Neuronal stem cell (in vitro differentiated cells): ENCODE measurements at places on chromosomes 3 and 15.

- no peak for DNase-seq
Observed at GRCh38 chr3:197135212-197135611, 105.6 kb upstream of the MELTF start.

GRCh38 chr3:43468133-43468532, 153.7 kb downstream of the ANO10 start:
- no peak for DNase-seq

DNA sequence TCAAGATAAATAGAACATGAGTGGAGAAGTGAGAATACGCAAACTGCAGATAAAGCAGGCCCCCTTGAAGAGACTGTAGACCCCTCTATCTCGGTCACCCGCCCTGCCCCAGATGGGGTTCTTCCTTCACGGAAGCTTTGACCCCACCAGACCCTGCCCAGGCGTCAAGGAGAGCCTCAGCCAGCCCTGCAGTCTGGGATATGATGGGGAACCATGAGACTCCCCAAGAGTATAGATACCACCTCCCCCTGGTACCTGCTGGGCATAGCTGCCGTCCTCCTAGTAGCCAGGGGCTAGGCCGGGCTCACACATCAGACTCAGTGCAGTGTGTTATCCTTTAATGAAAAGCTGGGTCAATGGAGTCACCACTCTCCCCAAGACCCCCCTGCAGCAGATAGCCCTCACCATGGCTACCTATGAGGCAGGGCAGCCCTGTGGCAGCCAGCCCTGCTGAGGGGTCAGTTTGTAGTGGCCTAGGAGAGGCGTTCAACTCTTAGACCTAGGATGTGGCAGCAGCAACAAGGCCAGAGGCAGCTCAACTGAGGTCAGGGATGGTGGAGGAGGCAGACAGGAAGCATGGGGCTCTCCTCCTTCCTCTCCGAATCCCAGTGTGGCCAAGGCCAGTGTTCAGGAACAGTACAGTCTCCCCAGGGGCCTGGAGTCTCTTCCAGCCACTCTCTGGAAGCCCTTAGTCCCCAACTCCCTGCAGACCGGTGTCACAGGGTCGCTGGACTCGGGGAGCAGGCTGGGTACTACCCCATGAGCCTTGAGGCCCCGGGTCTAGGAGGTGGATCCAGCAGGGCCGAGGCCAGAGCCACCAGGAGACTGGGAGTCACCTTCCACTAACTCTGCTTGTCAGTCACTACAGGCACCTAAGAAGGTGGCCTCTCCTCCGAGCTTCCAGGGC, 26.1 kb downstream of the PLXNB1 start:
- no peak for DNase-seq

DNA sequence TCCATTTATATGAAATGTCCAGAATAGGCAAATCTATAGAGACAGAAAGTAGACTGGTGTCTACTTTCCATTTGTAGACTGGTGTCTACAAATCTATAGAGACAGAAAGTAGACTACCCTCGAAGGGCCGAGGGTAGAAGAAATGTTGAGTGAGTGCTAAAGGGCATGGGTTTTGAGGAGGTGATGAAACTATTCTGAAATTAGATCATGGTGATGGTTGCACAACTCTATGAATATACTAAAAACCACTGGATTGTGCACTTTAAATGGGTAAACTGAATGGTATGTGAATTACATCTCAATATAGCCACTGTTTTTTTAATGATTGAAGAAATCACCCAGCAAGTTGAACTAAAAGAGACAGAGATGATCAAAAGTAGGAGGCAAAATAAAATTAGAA, 27.9 kb downstream of the TP53BP1 start:
- no peak for DNase-seq
